GM06990 (cell line): ENCODE measurements at places on chromosomes 1 and 21.

DNA sequence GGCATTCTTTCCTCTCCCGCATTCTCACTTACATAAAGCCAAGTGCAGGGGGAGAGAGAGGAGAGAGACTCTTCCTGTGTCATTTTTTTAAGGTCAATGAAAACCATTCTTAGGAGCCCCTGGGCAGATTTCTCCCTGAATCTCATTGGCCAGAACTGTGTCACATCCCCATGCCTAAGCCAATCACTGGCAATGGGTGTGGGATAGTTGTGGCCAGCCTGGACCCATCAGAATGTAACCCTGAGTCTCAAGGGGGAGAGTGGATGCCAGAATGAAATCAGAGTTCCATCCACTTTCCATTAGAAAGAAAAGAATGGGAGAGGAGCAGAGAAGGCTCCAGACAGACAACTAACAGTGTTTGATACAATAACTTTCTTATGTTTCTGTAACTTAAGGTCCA is 31.2 kb upstream of the COQ8A start:
- DNase-seq = no peak

DNA sequence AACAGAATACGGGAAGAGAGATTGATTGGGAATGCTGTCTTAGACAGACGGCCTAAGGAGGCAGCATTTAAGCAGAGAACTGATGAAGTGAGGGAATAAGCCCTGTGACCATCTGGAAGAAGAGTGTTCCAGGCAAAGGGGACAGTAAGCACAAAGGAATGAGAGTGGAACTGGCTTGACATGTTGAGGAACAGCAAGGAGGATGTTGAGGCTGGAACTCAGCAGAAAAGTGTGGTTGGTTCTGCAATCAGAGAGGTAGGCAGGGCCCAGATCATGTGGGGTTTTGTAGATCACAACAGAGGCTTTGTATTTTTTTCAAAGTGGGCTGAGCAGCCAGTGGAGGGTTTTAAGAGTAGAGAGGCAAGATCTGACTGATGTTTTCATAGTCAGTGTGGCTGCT is 157.4 kb downstream of the DNM3 start:
- DNase-seq = no peak

DNA sequence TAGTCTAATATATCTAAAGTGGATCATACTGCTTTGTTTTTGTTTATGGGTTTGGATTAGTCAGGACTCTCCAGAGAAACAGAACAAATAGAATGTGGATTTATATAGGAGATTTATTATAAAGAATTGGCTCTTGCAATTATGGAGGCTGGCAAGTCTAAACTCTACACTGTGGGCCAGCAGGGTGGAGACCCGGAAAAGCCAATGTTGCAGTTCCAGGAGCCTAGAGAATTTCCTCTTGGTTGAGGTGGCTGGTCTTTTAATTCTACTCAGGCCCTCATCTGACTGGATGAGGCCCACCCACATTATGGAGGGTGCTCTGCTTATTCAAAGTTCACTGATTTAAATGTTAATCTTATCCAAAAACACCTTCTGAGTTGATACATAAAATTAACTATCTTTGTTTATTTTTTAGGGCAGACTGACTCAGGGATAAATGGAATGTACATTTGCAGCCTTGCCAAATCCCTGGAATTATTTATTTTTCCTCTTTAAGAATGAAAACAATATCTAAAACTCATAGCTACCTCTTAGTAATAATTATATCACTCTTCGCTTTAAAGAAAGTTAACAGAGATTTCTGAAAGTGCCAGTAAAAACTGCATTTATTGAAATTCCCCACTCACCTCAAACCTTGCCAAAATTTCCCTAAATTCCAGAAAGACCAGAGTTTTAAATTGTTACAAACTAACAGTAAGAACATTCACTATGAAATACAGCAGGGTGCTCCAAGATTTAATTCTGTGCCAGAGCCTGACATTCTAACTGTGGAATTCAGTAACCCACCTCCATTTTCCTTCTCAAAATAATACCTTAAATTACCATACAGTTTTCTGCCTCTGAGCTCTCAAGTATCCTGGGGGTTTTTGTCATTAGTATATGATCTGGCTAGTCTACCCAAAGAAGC is 36.6 kb upstream of the SSX2IP start:
- no peak for DNase-seq

DNA sequence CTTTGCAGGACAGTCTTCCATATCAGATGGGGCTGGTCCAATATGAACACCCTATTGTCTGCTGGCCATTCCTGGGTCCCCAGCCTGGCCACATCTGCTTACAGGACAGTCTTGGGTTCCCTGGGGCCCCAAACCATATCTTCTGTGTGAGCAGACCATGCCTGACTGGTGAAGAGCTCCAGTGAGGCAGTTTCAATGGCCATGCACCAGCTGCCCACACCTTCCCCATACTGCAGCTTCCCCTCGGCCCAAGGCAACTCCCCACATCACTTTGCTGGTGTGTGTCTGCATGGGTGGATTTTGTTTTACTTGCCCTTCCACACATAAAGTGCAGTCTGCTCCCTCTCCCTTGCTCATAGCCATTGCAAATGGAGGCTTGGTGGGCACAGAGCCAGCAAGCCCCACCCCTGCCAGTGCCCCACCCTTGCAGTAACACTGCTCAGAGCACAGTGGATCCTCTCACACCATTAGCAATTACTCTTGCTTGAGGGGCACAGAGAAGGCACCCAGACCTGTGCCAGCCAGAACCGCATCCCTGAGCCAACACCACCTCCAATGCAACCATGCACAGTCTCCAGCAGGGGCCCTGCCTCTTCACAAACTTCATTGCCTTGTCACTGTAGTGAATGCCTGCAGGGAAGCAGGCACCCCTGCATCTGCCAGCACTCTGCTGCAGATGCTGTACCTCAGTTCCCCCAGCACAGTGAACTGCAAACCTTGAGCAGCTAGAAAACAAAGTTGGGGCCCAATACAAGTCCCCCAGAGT is 474.5 kb upstream of the BEND5 start:
- DNase-seq = no peak

DNA sequence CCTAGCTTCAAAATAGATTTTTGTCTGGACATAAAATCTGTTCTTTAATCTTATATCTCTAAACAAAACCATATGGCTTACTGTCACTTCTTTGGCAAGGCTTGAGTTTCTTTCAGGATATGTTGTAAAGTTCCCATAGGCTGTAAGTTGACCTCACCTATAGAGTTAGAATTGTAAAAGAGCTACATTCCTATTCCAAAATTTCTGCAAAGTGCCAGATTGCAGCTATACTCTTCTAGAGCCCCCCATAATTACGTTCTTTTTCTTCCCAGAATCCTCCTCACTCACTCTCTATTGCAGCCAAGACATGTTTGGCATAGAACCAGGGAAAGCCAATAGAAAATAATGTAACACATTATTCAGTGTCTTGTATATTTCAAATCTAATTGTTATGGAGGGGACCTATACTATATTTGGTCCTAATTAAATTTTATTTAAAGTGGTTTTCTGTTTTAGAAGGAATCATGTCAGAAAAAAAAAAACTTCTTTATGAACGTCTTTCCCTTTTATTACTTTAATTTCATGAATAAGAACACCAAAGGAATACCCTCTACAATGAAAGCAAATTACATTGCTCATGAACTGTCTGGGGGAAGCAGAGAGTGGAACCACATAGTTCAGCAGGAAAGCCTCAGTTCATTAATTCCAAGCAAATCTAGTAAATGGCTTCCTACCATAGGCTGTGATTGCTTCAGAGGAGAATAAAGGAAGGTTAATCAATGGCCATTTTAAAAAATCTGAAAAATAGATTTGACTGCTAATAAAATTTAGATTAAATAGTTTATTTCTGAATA is 22.3 kb downstream of the CTTNBP2NL start:
- no peak for DNase-seq

- no peak for DNase-seq
These were observed 262.8 kb upstream of the PBX1 start for GRCh38 chr1:164296172-164296571.
